ENCODE measurements at places on chromosomes 16 and 17. TPM values are rescaled to one million over a fixed set of nuclear protein-coding genes. Genes with fewer than 3 reads are reported as not detected.
A peak's percentile ranks its signal among the peaks of the same experiment; 100 is the strongest.

GRCh38 chr17:50505591-50506130 is 2.6 kb upstream of the MYCBPAP start:
- no peak for DNase-seq

DNA sequence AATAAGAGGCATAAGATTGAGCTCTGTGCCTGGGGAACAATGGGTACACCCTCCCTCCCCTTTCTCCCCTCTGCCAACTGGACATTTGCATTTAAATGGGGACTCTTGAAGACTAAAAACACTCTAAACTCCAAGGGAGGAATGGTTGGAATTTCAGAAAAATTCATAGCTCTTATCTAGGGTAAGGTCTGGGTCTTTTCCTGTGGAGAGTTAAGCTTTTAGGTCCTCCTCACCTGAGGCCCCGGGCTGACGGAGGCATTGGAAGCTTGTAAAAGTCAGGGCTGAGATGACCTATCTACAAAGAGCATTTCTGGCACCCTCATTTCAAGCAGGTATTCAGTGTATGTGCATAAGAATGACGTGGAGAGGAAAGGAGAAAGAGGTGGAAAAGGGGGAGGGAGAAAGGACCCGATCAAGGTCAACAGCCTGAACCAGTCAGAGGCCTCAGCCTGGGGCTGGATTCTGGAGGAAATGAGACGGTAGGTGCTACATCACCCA is 78.0 kb downstream of the RAP1GAP2 start:
- no peak for DNase-seq

GRCh38 chr17:69815406-69815805 is 259.6 kb upstream of the KCNJ16 start:
- DNase-seq = no peak

GRCh38 chr17:72761431-72761830 is 331.1 kb downstream of the SLC39A11 start:
- DNase-seq = no peak

- no peak for DNase-seq
Observed at GRCh38 chr17:77003699-77004098, 135.5 kb downstream of the MGAT5B start.

DNA sequence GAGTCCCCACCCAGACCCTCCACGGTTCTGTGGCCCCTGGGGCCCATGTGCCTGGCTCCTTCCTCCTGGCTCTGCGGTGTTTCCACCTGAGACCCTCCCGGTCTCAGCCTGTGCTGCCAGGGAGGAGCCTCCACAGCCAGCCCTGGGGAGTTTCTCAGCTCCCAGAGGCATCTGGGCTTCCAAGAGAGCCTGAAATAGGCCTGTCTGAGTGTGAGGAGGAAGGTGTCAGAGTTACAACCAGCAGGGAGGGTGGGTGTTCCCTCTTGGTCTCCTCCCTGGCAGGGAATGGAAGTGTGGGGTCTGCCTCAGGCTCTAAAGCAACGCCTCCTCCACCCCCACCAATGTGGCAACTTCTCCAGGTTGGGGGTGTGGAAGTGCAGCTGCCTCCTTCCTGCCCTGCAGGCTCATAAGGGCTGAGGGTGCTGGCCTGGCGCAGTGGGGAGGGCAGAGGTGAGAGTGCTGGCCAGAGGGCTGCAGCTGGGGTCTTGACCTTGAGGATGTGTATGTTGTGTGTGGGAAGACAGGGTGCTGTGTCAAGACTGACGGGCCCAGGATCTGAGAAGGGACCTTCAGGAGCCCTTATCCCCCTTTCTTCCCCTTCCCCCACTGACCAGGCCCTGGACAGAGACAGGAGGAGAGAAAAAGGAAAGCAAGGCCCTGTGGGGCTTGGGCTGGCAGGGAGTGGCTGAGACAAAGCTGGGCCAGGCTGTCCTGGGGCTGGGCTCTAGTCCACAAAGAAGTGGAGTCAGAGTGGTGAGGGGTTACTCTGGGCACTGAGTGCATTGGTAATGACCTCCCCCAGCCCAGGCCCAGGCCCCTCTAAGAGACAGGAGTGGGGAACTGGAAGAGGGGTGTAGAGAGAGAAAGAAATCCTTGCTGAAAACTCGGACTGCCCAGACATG is 2.4 kb downstream of the CYGB start:
- no peak for DNase-seq

GRCh38 chr17:68384941-68385340 is 72.4 kb downstream of the WIPI1 start:
- DNase-seq = no peak

DNA sequence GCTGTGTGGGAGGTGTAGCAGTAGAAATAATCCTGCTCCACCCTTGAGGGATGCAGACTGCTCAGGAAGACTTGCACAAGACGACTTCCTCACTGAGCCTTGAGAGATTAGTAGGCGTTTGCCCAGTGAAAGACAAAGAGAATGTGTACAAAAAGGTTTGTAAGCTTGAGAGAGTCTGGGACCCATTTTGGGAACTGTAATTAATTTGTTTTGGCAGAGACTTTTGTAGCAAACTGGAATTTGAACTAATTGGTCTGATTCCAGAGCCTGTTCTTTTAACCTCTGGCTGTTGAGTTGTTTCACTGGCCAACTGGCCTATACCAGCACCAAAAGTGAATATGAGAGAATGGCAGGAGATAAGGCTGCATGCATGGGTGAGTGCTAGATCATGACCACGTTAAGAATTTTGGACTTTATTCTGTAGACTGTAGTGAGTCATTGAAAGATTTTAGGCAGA is 75.5 kb downstream of the AATF start:
- no peak for DNase-seq

GRCh38 chr17:81380666-81381518 is 14.4 kb upstream of the BAHCC1 start:
- DNase-seq = no peak

- no peak for DNase-seq
Observed at GRCh38 chr16:28003021-28003865, 60.3 kb downstream of the GSG1L start.

DNA sequence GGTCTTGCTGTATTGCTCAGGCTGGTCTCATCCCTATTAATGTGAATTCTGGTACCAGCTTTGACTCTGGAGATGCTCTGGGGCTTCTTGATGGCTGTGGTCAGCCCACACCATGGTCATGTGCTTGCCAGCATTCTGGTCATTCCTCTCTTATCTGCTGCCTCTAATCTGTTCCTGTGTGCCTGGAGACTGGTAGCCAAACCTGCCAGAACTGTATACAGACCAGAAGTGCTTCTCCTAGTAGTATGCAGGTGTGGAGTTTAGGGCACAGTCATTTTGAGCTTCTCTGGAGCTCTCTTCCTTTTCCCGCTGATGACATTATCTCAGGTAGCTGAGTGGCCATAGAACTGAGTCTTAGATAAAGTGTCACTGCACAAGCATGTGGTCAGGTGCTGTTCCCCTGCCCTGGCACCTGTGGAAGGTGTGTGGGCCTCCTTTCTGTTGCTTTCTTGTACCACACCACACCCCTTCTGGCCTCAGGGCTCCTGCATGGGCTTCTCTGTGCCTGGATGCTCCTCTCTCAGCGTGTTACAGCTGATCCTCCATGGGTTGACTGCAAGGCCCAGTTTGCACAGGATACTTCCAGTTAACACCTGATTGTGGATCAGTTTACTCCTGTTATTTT is 162.7 kb downstream of the SPECC1 start:
- no peak for DNase-seq

GRCh38 chr16:89408315-89408714 is 82.0 kb downstream of the ANKRD11 start:
- DNase-seq = no peak

DNA sequence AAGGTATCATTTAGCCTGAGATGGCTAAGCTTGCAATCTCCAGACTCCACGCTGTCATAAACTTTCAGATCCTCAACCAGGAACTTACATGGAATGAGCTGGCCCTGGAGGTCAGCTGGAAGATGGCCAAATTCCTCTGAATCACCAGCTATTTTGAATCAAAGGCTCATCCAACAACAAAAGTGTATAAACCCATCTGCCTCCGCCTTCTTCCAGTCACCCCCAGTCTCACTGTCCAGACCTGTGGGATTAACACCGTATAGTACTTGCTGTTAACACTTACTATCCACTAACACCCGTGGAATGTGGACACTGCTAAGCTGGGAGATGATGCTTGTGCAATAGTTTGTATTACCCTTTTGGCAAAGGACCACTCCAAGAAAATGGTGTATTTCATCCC is 1.9 kb upstream of the LCMT1 start:
- DNase-seq = peak; percentile 37

- no peak for DNase-seq
Observed at GRCh38 chr17:18919963-18920362, 32.0 kb upstream of the SLC5A10 start.

DNA sequence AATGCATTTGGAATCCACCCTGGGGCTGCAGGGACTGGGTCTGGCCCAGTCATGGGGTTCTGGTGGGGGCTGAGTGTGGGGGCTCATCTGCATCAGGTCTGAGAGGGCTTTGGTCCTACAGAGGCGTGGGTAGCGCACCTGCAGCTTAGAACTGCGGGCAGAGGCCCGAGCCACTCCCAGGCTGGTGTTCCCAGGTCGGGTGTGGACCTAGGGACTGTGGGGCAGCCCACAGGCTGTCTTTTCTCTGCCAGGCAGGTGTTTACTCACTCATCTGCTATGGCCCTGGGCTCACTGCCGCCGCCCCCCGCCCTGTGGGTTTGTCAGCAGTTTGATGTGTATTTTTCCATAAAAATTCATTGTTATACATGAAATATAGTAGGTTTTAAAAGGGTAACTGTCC is 27.0 kb upstream of the DOC2B start:
- DNase-seq = no peak

DNA sequence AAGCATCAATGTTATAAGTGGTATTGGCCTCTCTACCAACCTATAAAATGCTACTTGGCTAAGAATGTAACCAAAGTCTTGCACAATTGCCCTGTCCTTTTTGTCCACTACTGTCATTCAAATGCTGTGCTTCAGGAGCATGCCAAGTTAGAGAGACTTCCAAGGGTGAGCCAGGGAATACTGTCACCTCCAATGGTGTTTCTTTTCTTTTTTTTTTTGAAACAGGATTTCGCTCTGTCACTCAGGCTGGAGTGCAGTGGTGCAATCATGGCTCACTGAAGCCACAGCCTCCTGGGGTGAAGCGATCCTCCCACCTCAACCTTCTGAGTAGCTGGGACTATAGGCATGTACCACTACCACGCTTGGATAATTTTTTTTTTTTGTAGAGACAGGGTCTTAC is 43.7 kb upstream of the ERN1 start:
- DNase-seq = no peak

- DNase-seq = no peak
Observed at GRCh38 chr17:7167832-7168231, 11.3 kb downstream of the ASGR1 start.

DNA sequence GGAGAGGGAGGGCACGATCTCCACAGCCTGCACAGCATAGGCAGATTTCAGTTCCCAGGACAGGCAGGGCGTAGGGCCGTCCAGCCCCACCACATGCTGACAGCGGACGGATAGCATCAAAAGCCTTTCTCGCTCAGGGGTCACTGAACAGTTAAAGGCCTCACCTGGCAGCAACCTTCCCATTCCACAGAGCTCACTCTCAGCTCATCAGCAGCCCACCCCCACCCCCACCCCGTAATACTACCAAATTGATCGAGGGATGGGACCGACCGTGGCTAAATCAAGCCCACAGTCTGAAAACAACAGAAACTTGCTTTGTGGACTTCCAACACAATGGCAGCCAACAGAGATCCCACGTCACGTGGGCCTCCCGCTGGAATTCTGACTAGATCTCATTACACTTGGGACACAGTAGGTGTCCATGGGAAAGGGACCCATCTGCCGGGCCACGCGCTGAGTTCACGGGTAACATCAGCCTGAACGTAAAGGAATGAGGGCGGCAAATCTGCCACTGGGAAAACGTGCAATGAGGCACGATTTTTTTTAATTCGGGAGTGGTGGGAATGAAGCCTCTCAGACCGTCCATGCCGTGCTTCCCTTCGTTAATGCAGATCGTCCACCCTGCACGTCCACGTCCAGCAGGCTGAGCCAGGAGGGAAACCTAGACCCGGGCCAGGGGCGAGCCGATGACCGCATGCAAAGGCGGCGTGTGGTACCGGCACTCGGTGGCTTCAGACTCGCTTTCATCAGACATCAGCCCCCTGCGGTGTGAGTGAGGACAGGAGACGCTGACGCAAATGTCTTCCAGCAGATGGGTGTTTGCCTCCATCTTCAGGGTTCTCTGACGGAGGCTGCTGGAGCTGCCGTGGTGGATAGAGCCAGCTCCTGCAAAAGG is 92.1 kb downstream of the TBC1D16 start:
- DNase-seq = peak; percentile 21

- no peak for DNase-seq
Observed at GRCh38 chr17:44442806-44443205, 53.4 kb upstream of the ITGA2B start.

DNA sequence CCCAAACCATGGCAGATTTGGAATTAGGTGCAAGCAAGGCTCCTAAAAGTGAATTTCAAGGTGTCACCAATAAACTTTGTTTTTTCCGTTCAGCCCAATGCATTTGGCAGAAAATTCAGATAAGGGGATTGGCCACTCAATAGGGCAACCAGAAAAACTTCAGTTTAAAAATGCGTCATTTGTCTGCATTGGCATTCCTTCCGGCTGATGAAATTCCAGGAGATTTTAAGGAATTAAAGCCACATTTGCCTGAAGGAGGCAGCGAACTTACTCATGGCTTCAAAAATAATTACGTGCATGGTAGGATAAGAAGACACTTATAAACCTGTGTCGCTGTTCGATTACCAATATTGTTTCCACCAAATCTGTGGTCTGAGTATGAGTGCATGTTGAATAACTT is 151.9 kb downstream of the SALL1 start:
- no peak for DNase-seq

DNA sequence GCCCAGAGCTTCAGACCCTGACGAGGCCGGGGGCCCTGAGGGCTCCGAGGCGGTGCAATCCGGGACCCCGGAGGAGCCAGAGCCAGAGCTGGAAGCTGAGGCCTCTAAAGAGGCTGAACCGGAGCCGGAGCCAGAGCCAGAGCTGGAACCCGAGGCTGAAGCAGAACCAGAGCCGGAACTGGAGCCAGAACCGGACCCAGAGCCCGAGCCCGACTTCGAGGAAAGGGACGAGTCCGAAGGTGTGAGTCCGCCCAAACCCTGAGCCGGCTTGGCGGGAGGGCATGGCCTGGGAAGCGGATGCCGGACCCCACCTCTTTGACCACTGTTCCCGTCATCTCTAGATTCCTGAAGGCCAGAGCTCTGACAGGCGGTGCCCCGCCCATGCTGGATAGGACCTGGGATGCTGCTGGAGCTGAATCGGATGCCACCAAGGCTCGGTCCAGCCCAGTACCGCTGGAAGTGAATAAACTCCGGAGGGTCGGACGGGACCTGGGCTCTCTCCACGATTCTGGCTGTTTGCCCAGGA is 4.4 kb downstream of the NOL3 start:
- DNase-seq = no peak

The PRSS22 gene
- total RNA-seq = not detected

The C16orf92 gene
- total RNA-seq = not detected

The TBC1D3B gene
- total RNA-seq = 3.0 TPM

The COTL1 gene
- total RNA-seq = 95.1 TPM

The ARHGAP44 gene
- total RNA-seq = 22.5 TPM

The PARD6A gene
- total RNA-seq = 12.5 TPM

The KNOP1 gene
- total RNA-seq = 7.6 TPM

The ITGB3 gene
- 17.3 TPM for total RNA-seq

The FOXL1 gene
- 0.25 TPM for total RNA-seq

The NPIPA3 gene
- not detected for total RNA-seq

The FGF11 gene
- 1.5 TPM for total RNA-seq

The SRCIN1 gene
- 1.9 TPM for total RNA-seq

The IGF2BP1 gene
- not detected for total RNA-seq

The ACSM3 gene
- total RNA-seq = 7.7 TPM
